KBM-7 (cell line): ENCODE measurements at places on chromosomes 1 and 21.

DNA sequence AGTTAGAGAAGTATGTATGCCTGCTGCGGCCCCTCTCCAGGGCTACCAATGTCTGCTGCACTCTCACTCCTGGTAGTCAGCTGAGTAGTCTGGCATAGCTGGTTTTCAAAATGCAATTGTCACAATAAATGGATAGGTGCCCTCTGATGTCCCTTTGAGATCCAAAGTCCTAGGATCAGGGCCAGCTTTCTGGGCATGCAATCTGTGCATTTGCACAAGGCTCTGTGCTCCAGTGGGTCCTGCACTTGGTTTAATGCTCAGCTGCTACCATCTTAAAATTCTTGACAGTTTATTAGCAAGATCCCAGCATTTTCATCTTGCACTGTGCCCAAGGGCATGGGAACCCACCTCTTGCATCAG, 233.8 kb downstream of the LTN1 start:
- DNase-seq, result no peak

DNA sequence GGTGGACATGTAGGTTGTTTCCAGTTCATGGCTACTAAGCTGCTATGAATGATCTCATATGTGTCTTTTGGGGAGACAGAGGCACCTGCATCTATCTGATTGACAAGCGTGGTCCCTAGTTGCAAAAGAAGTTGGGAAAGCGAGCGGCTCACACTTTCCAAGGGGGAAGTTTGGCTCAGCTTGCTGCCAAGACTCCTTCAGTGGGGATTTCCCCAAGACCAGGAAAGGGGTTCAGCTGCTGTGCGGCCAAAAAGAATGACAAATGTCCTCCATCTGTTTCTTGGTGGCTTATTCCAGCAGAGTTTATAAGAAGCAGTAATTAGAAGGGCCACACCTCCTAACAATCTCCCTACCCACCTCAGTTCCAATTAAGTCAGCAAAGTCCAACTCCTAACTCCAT, 128.5 kb upstream of the GALNT2 start:
- no peak for DNase-seq

DNA sequence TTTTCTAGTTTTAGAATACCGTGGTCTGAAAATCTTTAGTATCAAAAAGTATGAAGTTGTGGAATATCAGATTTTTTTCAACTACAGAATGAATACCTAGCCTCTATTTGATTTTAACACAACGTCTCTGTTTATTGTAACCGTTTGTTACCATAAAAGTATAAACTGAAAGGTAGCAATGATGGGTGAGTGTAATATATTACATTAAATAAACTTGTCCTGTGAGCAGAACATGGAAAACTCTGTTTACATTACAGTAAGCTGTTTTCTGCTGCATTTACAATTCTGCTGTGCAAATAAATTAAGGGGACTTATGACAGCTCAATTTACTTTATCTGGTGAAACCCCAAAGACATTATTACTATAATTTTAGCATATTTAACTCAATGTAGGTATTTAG, 62.5 kb downstream of the CHRM3 start:
- DNase-seq, result no peak

- no peak for DNase-seq
Measured at GRCh38 chr1:8207202-8207601, 110.7 kb upstream of the SLC45A1 start.

GRCh38 chr1:217272385-217272784, 358.5 kb downstream of the GPATCH2 start:
- DNase-seq, result no peak
